Uterus (tissue), 4 donors: ENCODE measurements at places on chromosomes 12 and 14.

GRCh38 chr12:12784911-12785814, at the start of gene APOLD1:
Gene APOLD1, plus strand, starts transcription at chr12:12785659. Its CDS starts 33 bp downstream, at chr12:12785692.
- DNase-seq, result peak; percentile 24

DNA sequence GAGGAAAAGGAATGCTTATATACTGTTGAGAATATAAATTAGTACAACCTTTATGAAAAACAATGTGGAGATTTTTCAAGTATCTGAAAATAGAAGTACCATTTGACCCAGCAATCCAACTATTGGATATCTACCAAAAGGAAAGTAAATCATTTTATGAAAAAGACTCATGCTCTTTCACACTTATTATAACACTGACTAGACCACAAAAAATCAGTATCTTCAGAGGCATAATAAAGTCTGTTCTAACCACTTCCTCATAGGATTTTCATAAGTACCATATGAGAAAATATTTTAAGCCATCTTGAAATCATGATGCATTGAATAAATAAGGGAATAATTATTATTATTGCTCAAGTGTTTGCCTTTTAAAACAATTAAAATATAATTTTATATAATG, 90.8 kb downstream of the SLCO1B1 start:
- no peak for DNase-seq

GRCh38 chr12:74890237-74890599, 319.4 kb downstream of the KCNC2 start:
- DNase-seq, result no peak

DNA sequence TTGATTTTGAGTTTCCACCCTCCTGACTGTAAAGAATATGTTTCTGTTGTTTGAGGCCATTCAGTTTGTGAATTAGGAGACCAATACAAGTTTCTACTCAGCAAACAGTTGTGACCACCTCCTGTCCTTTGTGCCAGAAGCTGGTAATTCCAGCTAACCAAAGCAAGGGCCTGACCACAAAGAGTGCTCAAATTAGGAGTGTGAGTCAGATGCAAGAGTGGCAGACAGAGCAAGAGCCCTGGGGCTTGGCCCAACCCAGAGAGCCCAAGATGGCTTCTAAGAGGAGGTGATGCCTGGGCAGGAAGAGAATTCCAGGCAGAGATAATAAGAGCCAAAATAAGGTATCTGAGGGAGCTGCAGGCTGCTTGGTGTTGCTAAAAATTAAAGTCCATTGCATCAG, 77.7 kb upstream of the C14orf132 start:
- no peak for DNase-seq

- no peak for DNase-seq
These were observed 17.9 kb upstream of the MGST1 start for GRCh38 chr12:16329594-16329993.

DNA sequence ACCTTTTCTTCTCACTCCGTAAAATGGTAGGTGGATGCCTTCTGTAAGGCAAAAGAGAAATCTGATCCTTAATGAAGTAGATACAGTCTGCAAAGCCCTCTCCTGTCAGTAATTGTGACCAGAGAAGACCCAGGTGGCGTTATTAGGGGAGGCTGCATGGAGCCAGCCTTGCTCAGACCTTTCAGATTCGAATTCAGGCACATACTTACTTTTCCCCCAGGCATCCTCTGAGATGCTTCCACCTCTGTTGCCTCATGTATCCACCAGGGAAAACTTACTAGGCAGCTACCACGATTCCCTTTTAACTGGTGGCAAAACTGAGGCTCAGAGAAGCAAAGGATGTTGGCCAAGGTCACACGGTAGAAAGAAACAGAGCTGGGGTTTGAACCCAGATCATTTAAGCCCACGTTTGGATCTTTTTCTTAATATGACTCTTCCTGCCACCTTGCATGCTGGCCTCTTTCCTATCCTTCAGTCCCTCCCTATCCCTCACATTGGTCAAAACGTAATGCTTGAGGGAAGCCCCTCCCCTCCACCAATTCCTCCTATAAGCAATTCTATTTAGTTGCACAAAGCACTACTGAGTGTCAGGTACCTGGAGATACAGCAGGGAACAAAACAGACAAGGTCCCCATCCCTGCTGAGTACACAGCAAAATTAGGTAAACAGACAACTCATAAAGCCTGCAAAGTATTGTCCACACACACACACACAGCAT, 179.4 kb downstream of the KSR2 start:
- DNase-seq, result no peak

GRCh38 chr12:116954710-116955381, 44.1 kb downstream of the FBXW8 start:
- DNase-seq, result no peak

DNA sequence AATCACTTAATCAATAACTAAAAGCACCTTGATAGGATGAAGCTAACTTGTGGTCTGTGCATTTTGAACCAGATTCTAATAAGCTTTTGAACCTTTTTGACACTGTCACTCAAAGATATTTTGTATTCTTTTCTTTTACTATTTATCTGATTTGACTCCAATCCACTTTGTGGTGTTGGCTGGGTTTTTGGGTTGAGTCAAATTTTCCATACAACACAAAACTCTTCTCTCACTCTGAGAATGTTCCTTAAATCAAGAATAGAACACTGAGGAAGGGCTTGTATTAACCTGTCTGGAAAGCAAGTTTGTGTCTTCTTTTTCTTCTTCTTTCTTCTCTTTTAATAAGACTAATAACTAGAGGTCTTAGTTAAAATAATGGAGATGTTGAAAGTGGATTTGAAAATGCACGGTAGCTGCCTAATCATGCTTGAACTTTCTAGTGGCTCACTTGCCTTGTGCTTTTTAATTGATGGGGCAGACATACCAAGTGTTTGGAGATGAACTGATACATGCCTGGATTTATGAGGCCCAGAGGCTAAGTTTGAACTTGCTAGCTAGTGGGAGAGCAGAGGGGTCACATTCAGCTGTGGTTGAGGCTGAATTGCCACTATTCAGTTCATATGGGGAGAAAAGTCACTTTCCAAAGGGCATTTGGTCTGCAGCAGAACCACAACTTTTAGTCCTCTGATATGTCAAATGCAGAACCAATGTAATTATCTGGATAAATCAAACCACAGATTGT, 93.5 kb upstream of the PTHLH start:
- no peak for DNase-seq

- DNase-seq, result no peak
These were observed 8.7 kb downstream of the MYRFL start for GRCh38 chr12:69833696-69834095.

- no peak for DNase-seq
These were observed 6.8 kb downstream of the CCDC198 start for GRCh38 chr14:57486767-57487379.

GRCh38 chr14:100523843-100524169, 63.4 kb downstream of the BEGAIN start:
- no peak for DNase-seq

GRCh38 chr14:93945070-93945399, 17.9 kb downstream of the FAM181A start:
- DNase-seq, result no peak

GRCh38 chr14:102663440-102663839, 71.0 kb downstream of the RCOR1 start:
- DNase-seq, result no peak

DNA sequence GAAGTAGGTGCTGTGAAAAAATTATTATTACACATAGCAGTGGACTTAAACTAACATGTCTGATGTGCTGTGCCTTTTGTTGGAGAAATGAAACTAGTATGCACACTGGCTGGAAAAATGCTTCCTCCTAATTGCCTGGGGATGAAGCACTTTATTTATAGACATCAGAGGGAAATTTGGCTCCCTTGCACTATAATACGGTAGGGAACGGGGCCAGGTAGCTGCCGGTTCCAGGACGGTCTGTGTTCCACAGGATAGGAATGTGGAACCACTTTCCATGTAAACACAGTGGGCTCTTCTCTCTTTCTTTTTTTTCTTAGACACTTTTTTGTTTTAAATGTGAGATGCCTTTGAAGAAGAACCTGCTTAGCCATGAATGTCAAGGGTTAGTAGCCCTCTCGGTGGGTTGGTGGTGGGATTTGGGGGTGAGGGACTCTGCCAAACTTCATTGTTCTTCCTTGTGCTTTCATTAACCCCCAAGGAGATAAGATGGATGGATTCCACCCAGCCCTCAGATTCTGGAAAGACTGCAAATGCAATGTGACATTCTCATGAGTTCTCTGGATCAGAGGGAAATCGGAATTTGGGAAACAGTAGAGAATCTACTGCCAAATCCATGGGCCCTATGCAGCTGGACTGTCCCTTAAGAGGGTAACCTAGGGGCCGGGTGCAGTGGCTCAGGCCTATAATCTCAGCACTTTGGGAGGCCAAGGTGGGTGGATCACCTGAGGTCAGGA, 58.0 kb upstream of the GSC start:
- peak; percentile 64 for DNase-seq

GRCh38 chr12:58841058-58841798, 79.1 kb downstream of the LRIG3 start:
- DNase-seq, result no peak
